OCI-LY7 (cell line): ENCODE measurements at places on chromosomes 7 and 10. TPM values are rescaled to one million over a fixed set of nuclear protein-coding genes. Genes with fewer than 3 reads are reported as not detected.

- no peak for DNase-seq
These were observed 124.1 kb downstream of the CUL2 start for GRCh38 chr10:34966040-34966439.

DNA sequence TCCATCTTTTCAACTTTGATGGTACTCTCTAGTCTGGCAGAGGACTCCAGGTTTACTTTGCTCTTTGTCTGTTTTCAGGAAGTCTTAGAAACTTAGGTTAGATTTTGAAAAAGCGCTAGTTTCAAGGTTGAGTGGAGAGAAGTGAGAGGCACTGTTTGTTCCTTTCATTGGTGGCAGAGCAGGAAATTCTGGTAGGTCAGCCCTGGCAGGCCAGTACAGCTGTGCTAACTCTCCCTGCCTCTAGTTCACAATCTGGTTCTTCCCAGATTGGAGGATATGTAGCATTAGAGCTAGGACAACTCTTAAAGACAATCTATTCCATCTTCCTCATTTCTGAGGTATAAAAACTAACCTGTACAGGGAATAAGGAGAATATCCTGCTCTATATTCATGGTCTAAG is 160.9 kb upstream of the FZD1 start:
- no peak for DNase-seq

GRCh38 chr10:32046151-32046550 is 10.1 kb downstream of the KIF5B start:
- no peak for DNase-seq

The PLA2G12B gene
- not detected in 2 replicates for total RNA-seq
